Left kidney (tissue), 8 donors: ENCODE measurements at places on chromosomes 13 and 19.

DNA sequence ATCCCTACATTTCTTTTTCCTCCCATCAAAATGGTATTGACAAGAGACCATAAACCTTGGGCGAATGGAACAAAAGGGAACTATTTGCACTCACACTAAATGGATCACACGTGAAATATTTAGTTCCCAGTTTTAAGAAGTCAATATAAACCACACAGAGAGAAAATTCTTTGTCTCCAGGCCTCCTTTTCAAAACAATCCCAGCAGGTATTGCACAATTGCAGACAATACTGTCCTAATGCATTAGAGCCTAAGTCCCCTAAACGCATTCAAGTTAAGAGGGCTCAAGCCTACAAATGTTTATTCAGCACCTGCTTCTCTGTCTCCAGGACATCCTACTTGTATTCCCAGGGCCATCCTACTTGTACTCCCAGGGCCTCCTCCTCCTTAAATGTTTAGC, 1.3 kb upstream of the B3GLCT start:
- DNase-seq: no peak

- no peak for DNase-seq
These were observed 13.6 kb upstream of the SHC2 start for GRCh38 chr19:474126-475078.

- no peak for DNase-seq
These were observed 77.4 kb downstream of the SLC15A1 start for GRCh38 chr13:98675066-98675465.

DNA sequence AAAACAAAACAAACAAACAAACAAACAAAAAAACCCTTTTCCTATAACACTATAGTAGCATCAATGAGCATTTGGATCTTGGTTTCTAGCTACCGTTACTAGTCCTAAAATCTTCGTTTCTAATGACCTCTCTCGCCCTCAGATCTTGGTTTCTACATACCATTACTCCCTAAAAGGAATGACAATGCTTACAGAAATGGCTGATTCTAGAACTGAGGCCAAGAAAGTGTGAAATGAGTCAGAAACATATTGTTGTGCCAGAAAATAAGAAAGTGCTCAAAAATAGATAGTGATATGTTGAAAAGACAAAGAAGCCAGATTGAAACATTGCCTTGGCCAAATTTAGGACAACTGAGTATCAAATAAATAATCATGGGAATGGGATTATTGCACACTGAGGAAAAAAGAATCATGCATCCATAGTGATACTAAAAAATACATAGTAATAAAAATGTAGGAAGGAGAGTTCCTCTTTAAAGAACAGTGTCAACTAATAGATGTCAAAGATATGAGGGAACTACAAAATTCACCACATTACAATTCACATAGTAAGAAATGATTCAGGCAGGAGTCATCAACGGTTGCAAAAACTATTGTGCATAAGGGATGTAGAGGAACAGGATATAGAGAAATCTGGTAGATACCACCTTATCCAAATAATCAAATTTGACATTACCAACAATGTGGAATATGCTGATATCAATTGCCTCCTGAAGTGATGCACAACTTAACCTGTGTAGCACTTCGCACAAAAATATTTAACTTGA, 386.6 kb downstream of the DIAPH3 start:
- DNase-seq: no peak

DNA sequence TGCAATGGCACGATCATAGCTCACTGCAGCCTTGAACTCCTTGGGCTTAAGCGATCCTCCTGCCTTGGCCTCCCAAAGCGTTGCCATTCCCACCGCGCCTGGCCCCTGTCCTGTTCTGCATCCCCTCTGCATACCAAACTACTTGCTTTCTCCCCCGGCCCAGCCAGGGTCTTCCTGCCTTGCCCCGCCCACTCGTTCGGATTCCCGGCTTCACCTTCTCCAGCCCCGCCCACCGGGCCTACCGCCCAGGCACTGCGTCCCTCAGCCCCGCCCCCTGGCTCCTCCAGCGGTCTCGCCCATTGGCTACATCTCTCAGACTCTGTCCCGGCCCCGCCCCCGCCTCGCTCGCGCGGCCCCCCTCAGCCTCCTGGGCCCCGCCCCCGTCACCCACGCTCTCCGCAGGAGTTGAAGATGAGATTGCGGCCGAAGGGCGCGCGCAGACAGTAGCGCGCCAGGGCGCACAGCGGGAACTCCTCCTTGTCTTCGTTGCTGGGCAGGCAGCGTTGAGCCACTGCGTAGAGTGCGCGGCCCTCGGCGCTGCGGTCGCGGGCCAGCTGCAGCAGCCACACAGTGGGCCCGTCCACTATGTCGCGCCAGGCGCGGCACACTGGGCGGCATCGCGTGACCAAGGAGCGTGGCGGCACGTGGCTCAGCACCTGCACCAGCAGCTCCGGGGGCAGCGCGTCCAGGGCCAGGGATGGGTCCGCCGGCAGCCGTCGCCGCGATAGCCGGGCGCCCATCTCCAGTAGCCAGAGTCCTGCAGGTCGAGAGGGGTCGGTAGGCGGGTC, 19.0 kb downstream of the MRPS12 start:
- peak; percentile 89 for DNase-seq

DNA sequence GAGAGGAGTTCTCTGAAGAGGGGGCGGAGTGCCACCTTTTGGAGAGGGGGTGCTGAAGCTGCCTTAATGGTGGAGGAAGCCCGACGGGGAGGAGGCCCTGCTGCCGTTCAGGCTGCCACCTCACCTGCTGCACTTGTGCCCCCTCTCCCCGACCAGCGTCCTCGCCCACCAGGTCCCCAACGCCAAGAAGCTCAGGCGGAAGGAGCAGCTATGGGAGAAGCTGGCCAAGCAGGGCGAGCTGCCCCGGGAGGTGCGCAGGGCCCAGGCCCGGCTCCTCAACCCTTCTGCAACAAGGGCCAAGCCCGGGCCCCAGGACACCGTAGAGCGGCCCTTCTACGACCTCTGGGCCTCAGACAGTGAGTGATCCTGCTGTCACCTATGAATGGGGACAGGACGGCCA, 5.4 kb downstream of the NOP53 start:
- no peak for DNase-seq

- DNase-seq: no peak
These were observed 26.3 kb upstream of the INTS6 start for GRCh38 chr13:51479199-51479523.

DNA sequence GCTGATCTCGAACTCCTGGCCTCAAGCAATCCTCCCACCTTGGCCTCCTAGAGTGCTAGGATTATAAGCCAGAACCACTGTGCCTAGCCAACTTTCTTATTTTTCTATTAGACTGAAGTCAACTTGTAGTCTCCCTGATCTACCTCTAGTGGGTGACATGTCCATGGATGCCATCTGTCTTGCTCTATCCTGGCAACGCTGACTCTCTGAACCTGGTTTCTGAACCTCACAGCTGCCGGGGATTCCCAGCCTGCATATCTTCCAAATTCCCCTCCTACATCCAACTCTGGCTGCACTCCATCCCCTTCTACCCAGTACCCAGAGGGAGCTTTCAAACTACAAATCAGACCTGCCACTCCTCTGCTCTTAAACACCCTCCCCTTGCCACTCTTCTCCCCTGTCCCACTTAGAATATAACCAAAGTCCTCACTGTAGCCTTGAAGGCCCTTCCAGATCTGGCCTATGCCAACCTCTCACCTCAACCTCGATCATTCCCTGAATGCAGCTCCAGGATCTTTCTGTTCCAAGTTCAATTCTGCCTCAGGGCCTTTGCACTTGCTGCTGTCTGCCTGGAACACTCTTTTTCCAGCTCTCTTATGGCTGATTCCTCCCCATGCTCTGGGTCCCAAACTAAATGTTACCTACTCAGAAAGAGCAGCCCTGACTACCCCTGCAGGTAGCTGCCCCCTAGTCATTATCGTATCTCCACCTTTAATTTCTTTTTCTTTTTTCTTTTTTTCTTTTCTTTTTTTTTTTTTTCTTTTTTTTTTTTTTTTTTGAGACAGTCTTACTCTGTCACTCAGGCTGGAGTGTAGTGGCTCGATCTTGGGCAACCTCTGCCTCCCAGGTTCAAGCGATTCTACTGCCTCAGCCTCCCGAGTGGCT, 2.2 kb downstream of the CLIP3 start:
- no peak for DNase-seq

- no peak for DNase-seq
These were observed 10.7 kb downstream of the RFXAP start for GRCh38 chr13:36829753-36830152.

GRCh38 chr13:36717017-36717416, 43.2 kb downstream of the SERTM1 start:
- DNase-seq: no peak

- no peak for DNase-seq
These were observed 12.5 kb downstream of the PBX4 start for GRCh38 chr19:19606021-19606420.

- no peak for DNase-seq
These were observed 363 bp upstream of the ZNF763 start for GRCh38 chr19:11964496-11964857.

- DNase-seq: no peak
These were observed 12.9 kb downstream of the DPF1 start for GRCh38 chr19:38211151-38211591.

- DNase-seq: no peak
These were observed 67.4 kb downstream of the CDADC1 start for GRCh38 chr13:49315036-49315565.

GRCh38 chr13:28710161-28710560, 8.6 kb downstream of the SLC46A3 start:
- no peak for DNase-seq

- peak; percentile 31 for DNase-seq
These were observed 160.0 kb downstream of the RBM26 start for GRCh38 chr13:79245937-79246577.

DNA sequence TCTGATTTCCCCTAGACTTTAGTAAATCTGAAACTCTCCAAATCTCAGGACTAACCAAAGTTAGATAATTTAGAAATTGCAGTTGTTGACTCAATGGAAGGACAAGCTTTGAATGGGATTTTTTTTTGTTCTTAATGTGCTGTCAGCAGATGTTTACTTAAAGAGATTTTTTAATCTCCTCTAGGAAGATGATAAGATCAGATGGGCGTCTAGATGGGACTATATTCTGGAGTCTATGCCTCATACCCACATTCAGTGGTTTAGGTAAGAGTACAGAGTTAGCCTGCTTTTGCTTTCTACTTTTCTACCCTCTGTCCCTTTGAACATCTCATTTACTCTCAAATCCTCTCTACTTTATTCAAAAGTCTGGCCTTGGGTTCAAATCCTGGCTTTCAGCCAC, 39.3 kb downstream of the TM9SF2 start:
- no peak for DNase-seq

DNA sequence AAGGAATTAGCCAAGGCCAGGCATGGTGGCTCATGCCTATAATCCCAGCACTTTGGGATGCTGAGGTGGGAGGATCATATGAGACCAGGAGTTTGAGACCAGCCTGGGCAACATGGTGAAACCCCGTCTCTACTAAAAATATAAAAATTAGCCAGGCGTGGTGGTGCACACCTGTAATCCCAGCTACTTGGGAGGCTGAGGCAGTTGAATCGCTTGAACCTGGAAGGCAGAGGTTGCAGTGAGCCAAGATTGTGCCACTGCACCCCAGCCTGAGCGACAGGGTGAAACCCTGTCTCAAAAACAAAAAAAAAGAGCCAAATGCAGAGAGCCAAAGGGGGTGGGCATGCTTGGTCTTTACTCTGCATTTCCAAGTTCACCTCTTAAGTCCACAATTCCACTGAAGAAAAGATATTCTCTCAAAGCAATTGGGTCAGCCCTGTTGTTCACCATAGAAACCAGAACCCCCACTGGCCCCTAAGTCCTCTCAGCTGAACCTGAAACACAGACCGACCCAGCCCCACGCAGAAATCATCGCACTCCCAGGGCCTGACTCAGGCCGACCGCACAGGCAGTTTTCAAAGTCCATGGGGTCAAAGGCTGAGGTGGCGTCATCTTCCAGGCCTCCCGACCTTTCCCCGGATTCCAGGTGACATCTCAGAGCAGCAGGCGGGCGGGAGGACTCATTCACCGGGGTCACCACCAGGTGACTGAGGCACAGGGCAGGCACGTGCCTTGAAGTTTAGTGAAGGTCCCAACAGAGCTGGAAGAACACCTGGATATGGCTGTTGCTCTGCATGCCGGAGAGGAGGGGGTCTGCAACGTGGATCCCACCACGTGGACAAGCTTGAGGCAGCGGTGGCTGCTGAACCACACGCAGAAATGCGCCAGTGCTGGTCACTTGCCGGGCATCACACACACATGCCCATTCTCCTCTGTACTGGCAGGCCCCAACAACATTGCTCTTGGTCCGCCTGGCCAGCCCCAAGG, 33.1 kb downstream of the SLC25A42 start:
- no peak for DNase-seq

- peak; percentile 76 for DNase-seq
These were observed 17.7 kb downstream of the RFX2 start for GRCh38 chr19:6092329-6093286.

DNA sequence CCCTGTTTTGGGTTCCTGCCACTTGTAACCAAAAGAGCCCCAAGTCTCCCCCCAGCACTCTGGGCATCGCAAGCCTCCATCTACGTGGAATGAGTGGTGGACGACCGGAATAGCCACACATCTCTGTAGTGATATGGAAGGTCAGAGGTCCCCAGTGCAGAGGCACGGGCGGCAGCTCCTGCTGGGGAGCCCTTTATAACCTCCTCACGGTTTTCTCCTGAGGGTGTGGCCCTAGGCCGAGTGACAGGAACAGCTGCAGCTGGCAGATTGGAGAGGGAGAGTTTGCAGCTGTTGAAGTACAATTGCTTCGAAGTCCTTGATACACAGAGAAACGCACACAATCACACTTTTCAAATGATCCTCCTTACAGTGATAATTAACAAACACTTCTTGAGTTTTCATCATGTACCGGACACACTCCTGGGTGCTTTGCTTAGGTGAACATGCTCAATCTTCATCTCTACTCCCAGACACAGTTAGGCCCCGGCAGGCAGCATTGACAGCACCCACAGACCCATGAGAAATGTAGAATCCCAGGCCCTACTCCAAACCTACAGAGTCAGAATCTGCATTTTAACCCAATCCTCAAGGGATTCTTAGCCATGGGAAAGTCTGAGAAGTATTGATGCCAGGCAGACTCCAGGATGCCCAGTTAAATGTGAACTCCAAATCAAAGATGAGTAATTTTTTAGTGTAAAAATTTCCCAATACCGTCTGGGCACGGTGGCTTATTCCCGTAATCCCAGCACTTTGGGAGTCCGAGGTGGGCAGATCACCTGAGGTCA, 4.9 kb upstream of the ZNF787 start:
- DNase-seq: no peak

GRCh38 chr19:10289167-10289835, 451 bp upstream of the ICAM5 start:
- no peak for DNase-seq

DNA sequence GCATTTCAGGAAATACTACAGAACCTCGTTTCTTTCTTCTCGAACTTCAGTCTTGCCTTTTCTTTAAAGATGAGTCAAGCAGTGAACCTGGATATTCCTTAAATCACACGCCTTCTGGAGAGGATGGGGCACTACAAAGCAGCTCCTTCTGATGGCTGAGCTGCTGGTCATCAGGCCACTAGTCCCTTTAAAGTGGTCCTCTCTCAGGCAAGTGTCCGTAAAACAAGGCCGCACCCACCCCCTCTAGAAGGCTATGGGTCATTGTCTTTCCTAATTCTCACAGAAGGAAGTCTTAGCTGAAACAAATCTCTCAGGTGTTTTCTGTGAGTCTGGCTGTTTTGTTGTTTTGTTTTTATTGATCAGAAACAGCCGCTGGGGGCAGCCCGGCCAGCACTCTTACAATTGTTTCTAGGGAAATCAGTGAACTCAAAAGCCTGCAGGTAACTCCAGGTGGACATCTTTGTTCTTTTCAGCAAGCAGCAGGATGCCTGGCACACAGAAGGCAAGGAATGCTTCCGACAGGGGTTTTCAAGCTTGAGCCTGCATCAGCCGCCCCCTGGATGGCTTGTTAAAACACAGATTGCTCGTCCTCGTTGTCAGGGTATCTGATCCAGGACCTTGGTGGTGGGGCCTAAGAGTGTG, 45.4 kb downstream of the MBNL2 start:
- no peak for DNase-seq

- DNase-seq: no peak
These were observed 64.7 kb downstream of the GPR12 start for GRCh38 chr13:26695891-26696311.
